NCI-H460 (cell line): ENCODE measurements at places on chromosomes 4 and X. TPM values are rescaled to one million over a fixed set of nuclear protein-coding genes. Genes with fewer than 3 reads are reported as not detected.

RGN gene
- not detected in 2 replicates for total RNA-seq

ZNF711 gene
- 15.8 and 17.9 TPM in 2 replicates for total RNA-seq

NAAA gene
- total RNA-seq: 14.2 and 17.6 TPM in 2 replicates

NPFFR2 gene
- total RNA-seq: not detected in 2 replicates

BMX gene
- total RNA-seq: not detected in 2 replicates

SHROOM2 gene
- 0.12 and 0.17 TPM in 2 replicates for total RNA-seq

FNIP2 gene
- 2.2 and 3.7 TPM in 2 replicates for total RNA-seq

PPP2R2C gene
- total RNA-seq: 14.9 and 17.6 TPM in 2 replicates
